Stimulated activated CD8-positive, alpha-beta memory T cell treated with anti-CD3 and anti-CD28 coated beads, Interleukin-12 subunit alpha, Interleukin-12 subunit beta, amount 100 ng/mL, for 1 hour (primary cell): ENCODE measurements at places on chromosomes 6 and 20.

- no peak for DNase-seq
Observed at GRCh38 chr6:34990971-34991560, 102.0 kb downstream of the ANKS1A start.

- no peak for DNase-seq
Observed at GRCh38 chr6:30890646-30891449, 6.5 kb downstream of the DDR1 start.

GRCh38 chr20:37108676-37109075, 12.9 kb upstream of the RBL1 start:
- no peak for DNase-seq

DNA sequence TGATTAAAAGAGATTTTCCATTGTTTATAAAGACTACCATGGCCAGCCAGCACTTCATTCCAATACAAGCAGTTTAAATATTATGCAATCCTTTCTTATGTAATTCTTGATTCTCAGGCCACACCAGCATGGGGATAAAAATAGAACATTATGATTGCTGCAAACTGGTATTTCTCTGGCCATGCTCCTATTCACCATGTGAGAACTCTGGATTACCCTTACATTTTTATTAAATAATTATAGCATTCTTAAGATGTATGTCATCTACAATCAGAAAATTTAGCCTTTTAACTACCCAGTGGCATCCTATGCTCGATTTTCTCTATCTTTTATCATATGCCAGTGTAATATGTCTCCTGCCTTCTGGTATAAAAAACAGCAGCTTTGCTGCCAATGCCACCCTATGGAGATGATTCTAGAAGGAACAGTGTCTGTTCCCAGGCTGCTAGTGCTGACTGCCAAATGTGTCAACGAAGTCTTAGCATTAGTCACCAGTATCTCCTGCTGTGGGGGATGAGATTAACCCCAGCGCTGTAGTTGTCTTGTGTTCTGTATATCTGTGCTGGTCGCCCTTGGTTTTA, 501.4 kb downstream of the BCKDHB start:
- no peak for DNase-seq

- no peak for DNase-seq
Observed at GRCh38 chr6:22642254-22642653, 72.9 kb downstream of the HDGFL1 start.

DNA sequence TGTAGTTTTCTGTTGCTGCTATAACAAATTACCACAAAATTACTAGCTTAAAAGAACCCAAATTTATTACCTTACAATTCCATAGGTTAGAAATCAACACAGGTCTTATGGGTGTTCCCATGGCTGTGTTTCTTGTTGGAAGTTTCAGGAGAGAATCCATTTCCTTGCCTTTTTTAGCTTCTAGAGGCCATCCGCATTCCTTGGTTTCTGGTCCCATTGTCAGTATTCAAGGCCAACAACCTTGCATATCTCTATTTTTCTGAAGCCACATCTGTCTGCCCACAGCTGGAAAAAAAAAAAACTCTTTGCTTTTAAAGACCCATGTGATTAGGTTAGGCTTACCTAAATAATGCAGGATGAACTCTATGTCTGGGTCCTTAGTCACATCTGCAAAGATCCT, 129.7 kb upstream of the SAMD5 start:
- DNase-seq: no peak

- no peak for DNase-seq
Observed at GRCh38 chr6:113190170-113190569, 667.0 kb upstream of the MARCKS start.
